Glutamatergic neuron (in vitro differentiated cells): ENCODE measurements at places on chromosomes 13 and 19.

DNA sequence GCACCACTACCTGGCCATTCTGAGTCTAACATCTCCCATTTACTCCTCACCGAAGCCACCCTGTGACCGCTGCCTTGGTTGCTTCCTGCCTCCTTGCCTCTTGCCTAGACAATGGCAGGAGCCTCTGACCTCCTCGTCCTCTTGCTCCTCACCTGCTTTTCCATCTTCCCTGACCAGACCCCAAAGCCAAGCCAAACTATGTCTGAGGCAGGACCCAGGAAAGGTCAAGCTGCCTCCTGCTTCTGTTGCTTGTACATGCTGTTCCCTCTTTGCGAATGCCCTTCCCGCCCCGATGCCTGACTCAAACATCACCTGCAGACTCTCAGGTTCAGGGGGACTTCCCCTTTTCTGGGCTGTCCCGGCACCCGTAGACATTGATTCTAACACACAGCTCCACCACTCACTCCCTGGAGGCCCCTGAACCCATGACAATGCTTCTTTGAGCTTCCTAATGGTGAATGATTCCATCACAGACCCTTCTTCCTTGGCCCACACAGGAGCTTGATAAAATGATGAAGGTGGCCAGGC, 60.8 kb downstream of the F2RL3 start:
- DNase-seq, result no peak

GRCh38 chr19:30719189-30719998, 347.2 kb downstream of the ZNF536 start:
- DNase-seq, result peak; percentile 39

DNA sequence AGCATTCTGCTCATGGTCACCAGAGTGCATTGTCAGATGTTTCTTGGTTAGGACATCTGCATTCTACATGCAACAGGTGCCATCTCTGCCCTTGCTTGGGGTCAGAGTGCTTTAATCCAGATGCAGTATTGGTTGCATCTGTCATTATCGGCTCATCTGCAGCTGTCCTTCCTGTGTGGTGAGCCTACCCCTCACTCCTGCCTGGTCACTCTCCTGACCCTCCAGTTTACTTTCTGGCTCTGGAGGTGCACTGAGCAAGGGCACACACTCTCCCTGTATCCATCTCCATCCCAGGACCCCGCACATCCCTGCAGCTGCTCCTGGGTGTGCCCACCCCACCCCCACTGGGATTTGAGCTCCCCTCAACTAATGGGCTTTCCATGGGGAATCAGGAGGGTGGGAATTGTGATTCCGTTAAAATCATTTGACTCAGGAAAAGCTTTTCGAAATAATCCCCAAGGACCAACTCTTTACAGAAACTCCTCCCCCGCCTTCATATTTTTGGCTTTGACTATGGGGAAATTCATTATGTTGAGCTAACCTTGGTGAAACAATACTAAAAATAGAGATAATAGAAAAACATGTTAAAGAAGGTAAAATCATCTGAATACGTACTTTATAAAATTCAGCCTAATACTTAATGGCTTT, 70.2 kb downstream of the COL4A2 start:
- DNase-seq, result peak; percentile 62

DNA sequence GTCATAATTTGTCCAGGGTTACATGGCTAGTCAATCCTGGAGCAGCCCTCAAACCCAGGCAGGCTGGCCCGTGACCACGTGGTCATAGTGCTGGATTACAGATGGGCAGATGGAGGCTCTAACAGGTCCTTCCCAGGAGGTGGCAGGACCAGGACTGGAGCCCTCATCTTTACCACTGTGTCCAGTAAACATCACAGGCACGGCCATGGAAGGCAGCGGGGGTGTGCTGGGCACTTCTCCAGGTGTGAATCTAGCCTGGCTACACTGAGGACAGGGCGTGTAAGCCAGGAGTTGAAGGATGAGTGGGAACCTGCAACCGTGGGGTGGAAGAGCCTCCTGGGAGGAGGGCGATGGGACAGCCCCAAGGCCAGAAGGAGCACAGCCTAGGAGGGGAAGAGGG, 6.1 kb downstream of the CIC start:
- DNase-seq, result no peak

GRCh38 chr19:2815923-2816322, 3.7 kb upstream of the ZNF554 start:
- no peak for DNase-seq
